Right atrium auricular region (tissue), 2 donors: ENCODE measurements at places on chromosomes 7 and 10. TPM values are rescaled to one million over a fixed set of nuclear protein-coding genes. Genes with fewer than 3 reads are reported as not detected.

- DNase-seq: peak; percentile 57
These were observed 50.2 kb downstream of the ARHGAP22 start for GRCh38 chr10:48554656-48555055.

- no peak for DNase-seq
These were observed 171.3 kb upstream of the HPS1 start for GRCh38 chr10:98617906-98618520.

The GNG11 gene
- total RNA-seq: 18.2 TPM

DNA sequence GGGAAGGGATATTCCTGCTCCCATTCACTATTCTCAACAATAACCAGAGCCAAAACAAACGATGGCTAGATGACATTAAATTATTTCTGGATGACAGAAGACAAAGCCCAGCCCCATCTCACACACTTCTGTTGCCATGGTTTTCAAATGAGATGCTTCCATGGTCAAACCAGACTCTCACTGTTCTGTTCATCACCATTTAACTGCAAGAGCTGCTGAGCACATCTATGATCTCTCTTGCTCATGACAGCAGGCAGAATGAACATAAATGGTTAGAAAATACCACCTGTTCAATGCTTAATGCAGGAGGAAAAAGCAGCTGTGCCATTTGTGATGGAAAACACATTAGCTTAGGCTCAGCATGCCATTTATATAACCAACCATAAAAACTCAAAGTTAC lies 758.6 kb upstream of the ZWINT start:
- no peak for DNase-seq

DNA sequence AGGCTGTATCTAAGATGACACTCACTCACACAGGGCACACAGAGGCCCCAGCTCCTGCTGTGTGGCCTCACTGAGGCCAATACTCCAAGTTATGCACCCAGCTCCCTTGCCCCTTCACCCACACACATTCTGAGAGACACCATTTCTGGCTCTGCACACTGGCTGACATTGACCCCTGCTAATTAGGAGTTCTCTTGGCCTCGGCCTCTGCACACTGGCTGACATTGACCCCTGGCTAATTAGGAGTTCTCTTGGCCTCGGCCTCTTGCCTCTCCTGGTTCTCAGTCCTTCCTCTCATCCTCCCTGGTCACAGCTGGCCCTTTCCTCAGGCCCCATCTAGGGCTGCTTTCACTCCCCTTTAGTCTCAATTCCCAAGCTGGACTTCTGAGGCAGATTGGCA lies 97.3 kb downstream of the GRID1 start:
- no peak for DNase-seq

- DNase-seq: no peak
These were observed 35.4 kb downstream of the CPED1 start for GRCh38 chr7:121023683-121024511.

The OPN4 gene
- 0.31 TPM for total RNA-seq

The CACNA2D1 gene
- total RNA-seq: 31.5 TPM

The EPHA1 gene
- 0.71 TPM for total RNA-seq

The CNTNAP2 gene
- total RNA-seq: 1.7 TPM

DNA sequence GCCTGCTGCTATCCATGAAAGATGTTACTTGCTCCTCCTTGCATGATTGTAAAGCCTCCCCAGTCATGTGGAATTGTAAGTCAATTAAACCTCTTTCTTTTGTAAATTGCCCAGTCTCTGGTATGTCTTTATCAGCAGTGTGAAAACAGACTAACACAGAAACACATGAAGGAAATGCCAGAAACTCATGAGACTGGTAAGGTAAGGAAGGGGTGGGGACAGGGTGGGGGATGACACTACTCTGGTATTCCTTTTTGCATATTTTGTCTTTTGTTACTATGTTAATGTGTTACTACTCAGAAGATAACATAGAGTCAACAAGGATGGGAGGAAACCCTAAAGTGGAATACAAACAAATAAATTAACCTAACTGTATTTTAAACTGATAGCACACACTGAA lies 69.8 kb upstream of the DRGX start:
- DNase-seq: no peak

- no peak for DNase-seq
These were observed 77.0 kb downstream of the NKX6-2 start for GRCh38 chr10:132708936-132709335.

- no peak for DNase-seq
These were observed 48.6 kb downstream of the MCU start for GRCh38 chr10:72740528-72740927.

DNA sequence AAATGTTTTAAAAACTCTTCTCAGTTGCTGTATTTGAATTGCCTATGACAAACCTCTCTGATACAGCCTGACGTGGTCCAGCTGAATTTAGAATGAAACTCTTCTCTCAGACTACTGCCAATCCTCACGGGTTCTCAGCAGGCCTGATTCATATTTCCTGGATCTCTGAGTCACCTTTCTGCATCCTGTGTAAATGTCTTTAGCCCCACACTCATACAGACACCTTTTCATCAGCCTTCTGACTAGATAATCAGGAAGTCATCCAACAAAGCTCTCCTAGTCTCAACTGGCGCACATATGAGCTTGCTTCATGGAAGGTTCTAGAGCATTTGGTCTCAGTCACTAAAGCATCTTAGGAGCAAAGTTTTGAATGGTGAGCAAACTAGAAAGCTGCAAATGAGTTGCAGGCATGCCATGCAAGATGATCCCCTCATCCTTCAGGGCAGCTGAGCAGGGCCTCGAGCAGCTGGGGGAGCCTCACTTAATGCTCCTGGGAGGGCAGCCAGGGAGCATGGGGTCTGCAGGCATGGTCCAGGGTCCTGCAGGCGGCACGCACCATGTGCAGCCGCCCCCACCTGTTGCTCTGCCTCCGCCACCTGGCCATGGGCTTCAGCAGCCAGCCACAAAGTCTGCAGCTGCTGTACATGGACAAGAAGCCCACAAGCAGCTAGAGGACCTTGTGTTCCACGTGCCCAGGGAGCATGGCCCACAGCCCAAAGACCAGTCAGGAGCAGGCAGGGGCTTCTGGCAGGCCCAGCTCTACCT lies 182.8 kb downstream of the ARHGAP12 start:
- no peak for DNase-seq

GRCh38 chr7:75798770-75799169 lies 14.8 kb downstream of the CCL24 start:
- DNase-seq: no peak

The SPAM1 gene
- total RNA-seq: not detected

- DNase-seq: no peak
These were observed 11.1 kb downstream of the MSRB2 start for GRCh38 chr10:23106331-23107072.

- no peak for DNase-seq
These were observed 36.9 kb upstream of the CCDC3 start for GRCh38 chr10:13038391-13038790.

GRCh38 chr10:49396666-49396999 lies 744 bp upstream of the DRGX start:
- no peak for DNase-seq

The FMC1 gene
- total RNA-seq: 45.9 TPM

GRCh38 chr10:3110782-3111620 lies 43.7 kb downstream of the PFKP start:
- DNase-seq: no peak

The ADAM22 gene
- 3.9 TPM for total RNA-seq

- no peak for DNase-seq
These were observed 54.8 kb downstream of the MCU start for GRCh38 chr10:72746426-72747363.

DNA sequence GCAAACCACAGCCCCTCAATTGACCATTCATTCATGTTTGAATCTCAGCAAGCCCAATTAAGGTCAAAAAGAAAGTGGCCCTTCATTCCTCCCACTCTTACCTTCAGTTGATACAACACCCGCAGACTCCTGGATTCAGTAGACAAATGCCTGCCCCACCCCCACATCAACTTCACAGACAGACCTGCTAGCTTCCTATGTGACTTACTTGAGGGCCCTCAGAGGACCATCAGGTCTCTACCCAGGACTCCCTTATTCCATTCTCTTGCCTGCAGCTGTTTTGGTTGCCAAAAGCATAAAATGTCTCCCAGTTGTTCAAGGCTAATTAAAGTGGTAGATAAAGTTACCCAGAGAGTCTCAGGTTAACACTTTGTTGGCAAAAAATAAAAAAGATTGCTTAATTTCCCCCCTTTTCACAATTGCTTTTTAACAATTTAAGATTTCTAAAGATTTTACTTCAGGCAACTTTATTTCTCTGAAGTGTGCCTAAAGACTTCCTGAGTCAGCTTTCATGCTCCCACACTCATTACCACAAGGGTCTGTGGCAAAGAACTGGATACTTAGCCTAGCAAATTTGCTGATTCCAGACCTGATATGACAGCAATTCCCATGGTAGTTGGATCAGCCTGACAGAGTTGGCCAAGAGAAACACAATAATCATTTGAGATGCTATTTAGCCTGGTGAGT lies 3.3 kb upstream of the MTERF1 start:
- DNase-seq: no peak

DNA sequence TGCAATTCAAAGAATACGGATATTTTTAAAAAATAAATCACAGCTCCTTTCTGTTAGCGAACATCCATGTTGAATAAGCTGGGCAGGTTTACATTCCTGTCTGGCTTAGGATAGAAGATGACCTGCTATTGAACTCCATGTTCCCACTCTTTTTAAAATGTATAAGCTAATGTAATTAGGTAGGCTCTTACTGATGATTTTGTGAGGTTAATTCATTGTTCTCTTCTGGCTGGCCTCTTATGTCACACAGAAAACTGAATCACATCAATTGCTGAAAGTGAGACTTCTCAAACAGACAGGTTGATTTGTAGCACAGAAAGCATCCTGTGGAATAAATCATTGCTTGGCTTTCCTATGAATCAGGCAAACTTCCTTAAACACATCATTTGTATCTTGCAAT lies 24.2 kb downstream of the HGF start:
- DNase-seq: no peak

- DNase-seq: no peak
These were observed 4.2 kb upstream of the TES start for GRCh38 chr7:116206141-116206540.

DNA sequence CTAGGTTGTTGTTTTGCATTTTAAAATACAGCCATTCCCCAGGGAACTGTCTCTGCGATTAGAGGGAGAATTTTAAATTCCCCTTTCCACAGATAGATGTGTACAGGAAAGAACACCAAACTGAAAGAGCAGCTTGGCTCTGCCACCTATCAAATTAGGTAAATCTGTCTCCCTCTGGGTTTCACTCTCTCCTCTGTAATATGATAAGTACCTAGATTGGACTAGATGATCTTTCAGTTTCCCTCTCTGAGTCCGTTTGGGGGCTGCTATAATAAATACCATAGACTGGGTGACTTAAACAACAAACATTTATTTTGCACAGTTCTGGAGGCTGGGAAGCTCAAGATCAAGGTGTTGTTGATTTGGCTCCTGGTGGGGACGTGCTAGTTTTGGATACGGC lies 186.0 kb downstream of the KIF20B start:
- no peak for DNase-seq

GRCh38 chr10:43946445-43946844 lies 297.8 kb upstream of the ZNF32 start:
- peak; percentile 23 for DNase-seq

DNA sequence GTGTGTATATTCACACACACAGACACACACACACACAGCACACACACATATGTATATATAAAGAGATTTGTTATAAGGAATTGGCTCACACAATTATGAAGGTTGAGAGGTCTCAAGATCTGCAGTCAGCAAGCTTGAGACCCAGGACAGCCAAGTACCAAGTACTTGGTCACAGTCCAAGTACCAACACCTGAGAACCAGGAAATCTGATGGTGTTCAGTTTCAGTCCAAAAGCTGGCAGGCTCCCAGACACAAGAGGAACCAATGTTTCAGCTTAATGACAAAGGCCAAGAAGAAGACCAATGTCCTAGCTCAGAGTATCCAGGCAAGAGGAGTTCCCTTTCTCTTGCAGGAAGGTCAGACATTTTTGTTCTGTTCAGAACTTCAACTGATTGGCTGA lies 780.2 kb downstream of the MAGI2 start:
- DNase-seq: no peak

The STEAP4 gene
- total RNA-seq: 44.2 TPM

The GPR26 gene
- total RNA-seq: not detected

DNA sequence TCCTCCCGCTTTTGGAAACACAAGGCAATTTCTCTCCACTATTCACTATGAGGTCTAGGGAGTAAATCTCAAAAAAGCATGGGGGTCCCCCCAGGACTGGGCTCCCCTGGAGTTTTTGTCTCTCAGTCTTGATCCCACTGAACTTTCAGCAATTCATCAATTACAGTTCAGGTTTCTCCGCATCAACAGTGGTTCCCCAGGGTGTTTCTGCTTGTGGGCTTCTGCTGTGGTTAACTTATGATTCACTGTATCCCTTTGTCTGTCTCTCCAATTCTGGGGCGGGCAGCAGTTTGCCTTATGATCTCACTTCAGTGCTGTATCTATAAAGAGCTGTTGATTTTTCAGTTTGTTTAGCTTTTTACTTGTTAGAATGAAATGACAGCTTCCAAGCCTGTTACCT lies 142.6 kb upstream of the CDC14C start:
- no peak for DNase-seq

The CDH23 gene
- 3.9 TPM for total RNA-seq

DNA sequence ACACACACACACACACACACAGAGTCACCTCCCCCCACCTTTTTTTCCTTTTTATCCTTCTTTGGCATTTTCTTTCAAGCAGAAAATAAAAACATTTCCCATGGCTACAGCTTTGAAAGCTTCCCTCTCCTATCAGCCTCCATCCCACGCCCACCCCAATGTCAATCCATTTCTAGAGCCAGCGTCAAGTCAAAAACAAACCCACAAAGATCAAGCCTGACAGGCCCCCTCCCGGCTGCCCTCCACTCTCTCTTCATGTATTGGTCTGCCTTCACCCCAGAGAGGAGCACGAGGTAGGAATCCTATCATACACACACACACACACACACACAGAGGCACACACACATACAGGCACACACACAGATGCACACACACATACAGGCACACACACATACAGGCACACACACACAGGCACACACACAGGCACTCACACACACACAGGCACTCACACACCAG lies 8.0 kb upstream of the TNRC18 start:
- no peak for DNase-seq

The OR6B1 gene
- not detected for total RNA-seq

- no peak for DNase-seq
These were observed 36.7 kb downstream of the DNAH11 start for GRCh38 chr7:21579341-21580072.

The PON1 gene
- total RNA-seq: not detected

DNA sequence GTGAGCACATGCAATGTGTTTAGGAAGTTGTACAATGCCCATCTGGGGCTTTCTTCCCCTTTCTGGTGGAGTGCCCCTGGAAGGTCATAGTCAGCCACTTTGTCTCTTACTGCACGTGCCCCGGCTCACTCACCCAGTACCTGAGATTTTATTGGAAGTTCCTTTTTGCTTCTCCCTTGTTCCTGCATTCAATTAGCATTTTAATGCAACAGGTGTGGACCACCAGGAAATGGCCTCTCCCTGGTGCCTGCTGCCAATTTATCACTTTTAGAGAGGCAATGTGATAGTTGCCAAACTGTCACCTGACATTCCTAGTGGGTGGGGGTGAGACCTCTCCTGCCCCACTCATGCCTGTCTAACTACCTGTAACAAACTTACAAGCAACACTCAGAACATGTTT lies 293.4 kb upstream of the DKK1 start:
- DNase-seq: no peak
